Activated CD8-positive, alpha-beta memory T cell treated with anti-CD3 and anti-CD28 coated beads, Interleukin-2, amount 10 ng/mL, durations not matched to agents 7 days and 5 days (primary cell): ENCODE measurements at places on chromosomes 2 and 18. TPM values are rescaled to one million over a fixed set of nuclear protein-coding genes. Genes with fewer than 3 reads are reported as not detected.

The IL36B gene
- not detected for total RNA-seq

The LINC00305 gene
- total RNA-seq = not detected

The IL36A gene
- not detected for total RNA-seq

The PDE1A gene
- not detected for total RNA-seq

The LRRTM1 gene
- not detected for total RNA-seq

The BMP10 gene
- not detected for total RNA-seq

GRCh38 chr18:68662754-68663153 is 52.2 kb downstream of the TMX3 start:
- no peak for DNase-seq

DNA sequence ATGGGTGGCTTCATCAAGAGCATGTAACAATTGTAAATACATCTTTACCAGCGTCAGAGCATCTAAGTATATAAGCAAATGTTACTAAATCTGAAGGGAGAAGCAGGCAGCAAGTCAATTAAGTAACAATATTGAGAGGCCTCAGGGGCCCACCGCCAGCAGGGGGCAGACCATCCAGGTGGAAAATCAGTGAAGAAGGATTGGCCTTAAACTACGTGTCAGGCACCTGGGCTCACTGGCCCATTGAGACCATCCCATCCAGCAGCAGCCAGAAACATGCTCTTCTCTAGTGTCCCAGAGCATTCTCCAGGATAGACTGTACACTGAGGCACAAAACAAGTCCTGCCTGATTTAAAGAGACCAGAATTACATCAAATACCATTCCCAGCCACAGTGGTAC is 96.2 kb upstream of the SNTG2 start:
- DNase-seq = peak; percentile 48

DNA sequence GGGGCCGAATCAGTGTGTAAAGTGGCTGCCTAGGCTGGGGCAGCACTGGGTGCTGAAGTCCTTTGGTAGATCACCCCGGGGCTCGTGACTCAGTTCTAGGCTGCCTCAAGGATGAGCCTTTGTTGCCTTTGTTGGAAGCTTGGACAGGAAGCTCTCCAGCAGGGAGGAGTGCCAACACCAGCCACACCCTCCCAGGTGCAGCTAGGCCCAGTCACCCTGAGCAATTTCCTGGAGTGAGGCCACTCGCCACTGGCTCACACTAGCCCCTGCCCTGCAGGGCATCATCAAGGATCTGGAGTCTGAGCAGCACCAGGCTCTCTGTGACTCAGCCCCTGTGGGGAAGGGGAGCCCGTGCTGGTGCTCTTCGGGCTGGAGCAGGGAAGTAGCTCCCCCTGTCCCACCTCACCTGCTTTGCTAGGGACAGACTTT is 6.7 kb upstream of the SDC1 start:
- peak; percentile 39 for DNase-seq

GRCh38 chr2:153386481-153386897 is 92.1 kb downstream of the RPRM start:
- no peak for DNase-seq

DNA sequence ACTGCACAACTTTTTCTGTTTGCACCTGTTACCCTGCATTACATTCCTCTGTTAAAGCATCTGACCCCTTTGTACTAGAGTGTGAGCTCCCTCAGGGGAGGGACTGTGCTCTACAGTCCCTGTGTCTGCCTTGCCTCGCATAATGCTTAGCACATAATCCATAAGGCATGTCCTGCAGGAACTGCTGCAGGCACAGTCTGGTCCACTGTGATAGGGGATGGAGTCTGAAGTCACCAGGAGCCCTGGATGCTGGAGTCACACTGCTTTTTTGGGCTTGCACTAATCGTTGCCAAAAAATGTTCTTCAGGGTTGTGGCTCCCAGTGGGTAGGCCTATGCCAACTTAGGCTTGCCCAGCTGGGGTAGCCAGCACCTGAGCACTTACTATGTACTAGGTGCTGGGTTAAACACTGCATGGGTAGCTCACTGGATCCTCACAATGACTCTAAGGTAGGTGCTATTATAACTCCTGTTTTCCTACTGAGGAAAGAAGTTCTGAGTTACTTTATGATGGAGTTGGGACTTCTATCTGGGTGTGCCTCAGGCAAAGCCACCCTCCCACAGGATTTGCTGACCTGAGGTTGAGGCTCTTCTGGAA is 33.3 kb downstream of the COPS7B start:
- DNase-seq = no peak

DNA sequence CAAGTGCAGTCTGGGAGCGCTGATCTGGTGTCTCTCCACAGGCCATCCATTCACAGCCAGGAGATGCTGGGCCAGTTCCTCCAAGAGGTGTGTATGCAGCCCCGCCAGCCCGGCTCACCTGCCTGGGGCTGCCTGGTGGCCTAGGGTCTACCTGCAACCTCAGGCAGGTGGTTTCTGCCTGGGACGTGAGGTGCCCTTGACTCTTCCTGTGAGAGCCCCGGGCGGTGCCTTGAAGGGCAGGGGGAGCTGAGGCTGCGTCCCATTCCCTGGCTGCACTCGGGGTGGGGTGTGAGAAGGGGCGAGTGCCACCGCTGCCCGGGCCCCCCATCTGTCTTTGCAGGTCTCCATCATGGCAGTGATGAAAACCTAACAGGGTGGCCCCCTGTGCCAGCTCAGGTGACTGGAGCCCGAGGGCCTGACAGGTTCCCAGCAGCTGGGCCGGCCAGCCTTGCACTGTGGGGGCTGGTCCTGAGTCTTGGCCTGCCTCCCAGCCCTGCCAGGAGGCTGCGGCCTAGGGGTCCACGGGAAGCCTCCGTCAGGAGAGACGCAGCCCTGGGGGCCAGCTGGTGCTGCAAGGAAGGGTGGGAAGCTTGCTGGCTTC is 11.9 kb downstream of the CAPN10 start:
- DNase-seq = no peak

- no peak for DNase-seq
Observed at GRCh38 chr2:63436488-63436887, 151.8 kb downstream of the WDPCP start.

- no peak for DNase-seq
Observed at GRCh38 chr18:60022671-60023276, 123.0 kb downstream of the PMAIP1 start.

DNA sequence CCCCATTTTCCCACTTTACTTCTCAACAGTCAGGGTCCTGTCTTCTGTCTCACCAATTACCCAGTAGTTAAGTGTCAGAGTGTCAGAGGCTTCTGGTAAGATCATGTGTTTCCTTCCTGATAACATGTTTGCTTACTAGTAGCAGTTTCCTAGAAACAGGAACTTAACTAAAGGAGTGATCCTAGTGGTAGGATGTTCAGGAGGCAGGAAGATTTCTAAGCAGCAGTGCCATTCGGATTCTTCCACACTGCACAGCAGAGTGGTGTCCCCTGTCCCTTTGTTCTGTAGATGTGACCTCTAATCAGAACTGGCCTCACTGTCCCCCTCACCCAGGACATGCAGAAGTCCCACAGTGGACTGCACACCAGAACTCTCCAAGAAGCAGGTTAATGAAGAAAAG is 221.8 kb upstream of the OSR1 start:
- no peak for DNase-seq

DNA sequence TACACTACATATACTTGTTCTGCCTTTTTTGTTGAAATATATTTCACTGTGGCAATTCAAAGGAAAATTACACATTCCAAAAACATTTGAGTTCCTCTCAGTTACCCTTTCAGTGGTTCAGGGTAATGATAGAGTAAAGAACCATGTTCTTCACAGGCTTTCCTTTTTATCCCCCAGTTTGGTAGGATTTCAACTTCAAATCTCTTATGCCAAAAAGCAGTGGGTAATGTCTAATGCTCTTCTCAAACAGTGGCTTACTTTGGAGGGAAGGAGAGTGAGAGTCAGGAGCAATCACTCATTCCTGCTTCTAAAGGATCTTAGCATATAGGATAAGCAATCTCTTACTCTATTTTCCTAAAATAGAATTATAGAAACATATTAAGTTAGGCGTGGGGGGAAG is 290.6 kb downstream of the ZEB2 start:
- no peak for DNase-seq

- DNase-seq = no peak
Observed at GRCh38 chr18:11163665-11164064, 14.3 kb upstream of the PIEZO2 start.

DNA sequence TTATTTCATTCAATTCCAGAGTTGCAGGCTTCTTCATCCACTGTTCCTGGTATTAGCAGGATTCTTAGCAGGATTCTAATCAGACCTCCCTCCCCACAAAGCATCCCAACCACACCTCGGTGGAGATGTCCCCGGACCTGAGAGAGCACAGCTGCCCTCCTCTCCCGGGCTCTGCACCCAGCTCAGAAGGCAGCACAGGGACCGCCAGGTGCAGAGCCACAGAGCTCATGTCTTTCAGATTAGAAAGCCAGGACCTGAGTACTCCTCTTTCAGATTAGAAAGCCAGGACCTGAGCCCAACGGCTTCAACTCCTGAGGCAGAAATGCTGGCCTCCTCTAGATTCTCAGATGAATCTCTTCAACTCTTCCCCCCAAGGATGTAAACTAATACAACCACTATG is 152.3 kb downstream of the MYO5B start:
- DNase-seq = no peak

- no peak for DNase-seq
Observed at GRCh38 chr2:164495491-164496223, 125.6 kb downstream of the GRB14 start.

DNA sequence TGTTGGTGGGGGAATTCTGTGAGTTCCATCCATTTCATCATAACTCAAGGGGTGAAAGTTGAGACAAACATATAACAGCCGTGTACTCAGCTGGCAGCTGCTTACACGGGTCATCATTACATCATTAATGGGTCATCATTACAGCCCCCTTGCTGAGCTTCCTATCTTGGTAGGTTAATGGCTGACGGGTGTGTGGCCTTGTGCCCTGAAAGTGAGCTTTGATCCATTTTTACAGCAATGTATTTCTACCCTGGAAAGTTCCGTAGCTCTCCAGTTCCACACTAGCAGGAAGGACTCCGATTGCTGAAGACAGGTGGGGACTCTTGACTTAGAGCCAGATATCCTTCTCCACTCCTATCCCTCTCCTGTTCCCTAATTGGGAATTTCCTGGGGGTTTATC is 105.2 kb upstream of the DLX2 start:
- DNase-seq = no peak

DNA sequence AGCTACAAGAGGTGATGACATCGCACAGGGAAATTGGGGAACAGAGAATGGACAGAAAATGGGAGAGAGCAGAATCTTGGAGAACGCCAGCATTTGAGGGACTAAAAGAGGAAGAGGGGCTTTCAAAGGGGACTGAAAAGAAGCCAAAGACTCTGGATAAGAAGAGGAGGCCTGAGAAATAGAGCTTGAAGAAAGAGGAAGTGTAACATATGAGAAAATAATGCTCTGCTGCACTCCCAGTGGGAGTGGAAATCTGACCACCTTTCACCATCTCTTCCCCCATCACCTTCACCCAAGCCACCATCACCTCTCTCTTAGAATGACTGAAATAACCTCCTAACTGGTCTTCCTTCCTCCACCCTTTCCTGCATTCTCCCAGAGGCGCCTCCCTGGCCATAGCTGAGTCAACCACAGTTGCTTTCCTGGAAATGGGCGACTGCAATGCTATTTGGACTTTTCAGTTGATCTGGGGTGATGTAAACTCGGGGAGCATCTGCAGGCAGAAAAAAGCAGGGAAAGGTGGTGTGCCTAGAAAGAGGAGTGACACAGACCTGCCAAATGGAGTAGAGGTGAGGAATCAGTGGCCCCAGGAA is 16.8 kb downstream of the CXCR1 start:
- DNase-seq = no peak

DNA sequence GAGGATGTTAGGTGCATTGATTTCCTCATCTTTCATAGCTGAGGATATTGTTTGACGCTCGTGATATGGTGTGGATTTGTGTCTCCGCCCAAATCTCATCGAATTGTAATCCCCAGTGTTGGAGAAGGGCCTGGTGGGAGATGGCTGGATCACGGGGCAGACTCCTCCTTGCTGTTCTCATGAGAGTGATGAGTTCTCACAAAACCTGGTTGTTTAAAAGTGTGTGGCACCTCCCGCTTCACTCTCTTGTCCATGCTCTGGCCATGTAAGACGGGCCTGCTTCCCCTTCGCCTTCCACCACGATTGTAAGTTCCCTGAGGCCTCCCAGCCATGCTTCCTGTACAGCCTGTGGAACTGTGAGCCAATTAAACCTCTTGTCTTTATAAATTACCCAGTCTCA is 28.4 kb upstream of the GPC1 start:
- DNase-seq = no peak

- DNase-seq = no peak
Observed at GRCh38 chr2:156456616-156457015, 20.4 kb downstream of the GPD2 start.

DNA sequence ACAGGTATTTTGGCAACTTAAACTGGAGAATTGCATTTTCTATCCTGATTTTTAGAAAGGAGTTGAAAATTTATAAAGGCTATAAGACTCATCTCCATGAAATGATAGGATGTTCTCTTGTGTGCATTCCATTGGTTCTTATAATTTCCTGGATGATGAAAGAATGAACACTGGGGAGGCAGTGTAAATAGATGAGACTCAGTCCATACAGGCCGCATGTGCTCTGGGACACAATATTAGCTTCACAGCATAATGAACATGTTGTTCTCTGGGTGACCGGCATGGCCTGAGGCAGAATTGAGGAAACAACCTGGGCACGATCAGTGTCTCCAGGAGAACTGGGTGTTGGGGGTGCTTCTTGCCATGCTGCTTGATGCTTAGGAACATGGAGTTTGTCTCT is 38.8 kb downstream of the AOX1 start:
- no peak for DNase-seq
